ENCODE measurements at places on chromosomes 3 and 15.

DNA sequence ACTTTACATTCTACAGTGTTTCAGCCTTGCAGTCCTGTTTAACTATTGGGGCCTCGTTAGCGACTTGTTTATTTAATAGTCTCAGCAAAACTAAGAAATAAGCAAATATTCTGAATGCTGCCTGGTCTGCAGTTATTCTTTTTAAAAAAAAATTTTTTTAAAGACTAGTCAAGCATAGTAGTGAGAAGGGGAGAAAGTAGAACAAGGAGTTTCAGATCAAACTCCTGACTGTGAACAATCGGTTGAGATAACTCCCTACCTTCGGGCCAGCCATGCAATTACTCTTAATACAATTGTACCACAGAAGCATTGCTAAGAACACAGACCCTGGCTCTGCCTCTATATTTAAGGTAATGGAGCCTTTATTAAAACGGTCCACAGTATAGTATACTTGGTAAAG is 5.8 kb upstream of the DUT start:
- DNase-seq: no peak

DNA sequence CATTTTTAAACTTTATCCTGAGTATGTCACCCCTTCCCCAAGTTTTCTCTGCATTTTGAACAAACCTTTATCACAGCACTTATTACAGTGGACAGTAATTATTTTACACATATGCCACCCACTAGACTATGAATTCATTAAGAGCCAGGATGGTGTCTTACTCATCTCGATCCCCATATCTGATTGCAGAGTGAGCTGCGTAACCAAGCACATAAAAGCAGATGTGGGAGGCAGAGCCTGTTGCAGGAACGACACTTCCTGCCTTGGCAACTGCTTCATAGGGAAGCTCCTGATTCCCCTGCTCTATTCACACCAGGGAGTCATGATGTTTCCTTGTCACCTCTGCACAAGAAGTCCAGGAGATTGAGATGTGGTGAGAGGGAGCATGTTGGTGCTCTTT is 91.1 kb downstream of the MINAR1 start:
- DNase-seq: no peak

- DNase-seq: no peak
Observed at GRCh38 chr3:47410417-47410720, 29.5 kb downstream of the PTPN23 start.

DNA sequence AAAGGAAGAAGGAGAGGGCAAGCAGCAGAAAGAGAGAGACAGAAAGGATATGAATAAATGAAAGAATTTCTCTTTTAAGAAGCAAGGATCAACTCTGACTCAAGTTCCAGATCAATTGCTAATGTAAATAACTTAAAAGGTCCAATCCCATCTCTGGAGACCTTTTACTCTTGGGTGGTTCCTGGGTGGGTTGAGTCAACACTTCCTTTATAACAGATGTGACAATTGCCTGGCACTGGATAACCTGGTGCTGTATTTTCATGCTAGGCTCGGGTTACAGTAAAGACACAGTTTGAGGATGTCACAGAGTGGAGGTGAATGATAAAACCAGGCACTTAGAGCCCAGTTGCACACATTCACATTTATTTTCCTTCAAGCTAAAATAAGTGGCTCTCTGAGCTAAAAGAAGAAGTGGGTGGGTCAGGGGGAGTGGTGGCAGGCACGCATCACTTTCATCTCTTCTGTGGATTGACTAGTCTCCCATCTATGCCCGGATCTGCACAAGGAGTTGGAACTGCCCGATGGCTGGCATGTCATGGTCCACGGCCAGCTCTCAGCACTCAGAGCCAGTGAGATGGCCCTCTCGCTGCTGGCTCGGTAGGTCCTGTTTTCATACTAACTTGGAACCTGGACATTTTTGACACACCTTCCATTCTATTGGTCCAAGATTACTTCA is 465.8 kb downstream of the FOXP1 start:
- no peak for DNase-seq

- no peak for DNase-seq
Observed at GRCh38 chr15:52800828-52801747, 11.0 kb upstream of the ONECUT1 start.

DNA sequence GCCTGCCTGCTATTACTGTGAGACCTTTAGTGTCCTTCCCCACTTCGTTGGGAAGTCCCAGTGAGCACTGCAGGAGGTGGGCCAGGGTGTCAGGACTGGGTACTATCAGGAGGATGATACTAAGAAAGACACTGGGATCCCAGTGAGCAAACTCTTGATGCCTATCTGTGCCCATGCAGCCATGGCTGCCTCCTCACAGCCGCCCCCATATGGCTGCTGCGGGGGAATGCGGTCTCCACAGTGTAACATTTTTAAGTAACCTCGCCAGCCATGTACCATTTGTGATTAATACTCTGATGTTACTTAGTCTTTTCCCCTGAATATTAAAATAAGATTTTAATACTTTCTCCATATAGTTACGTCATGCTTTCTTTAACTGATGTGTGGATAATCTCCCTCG is 312.2 kb downstream of the RYR3 start:
- DNase-seq: no peak

DNA sequence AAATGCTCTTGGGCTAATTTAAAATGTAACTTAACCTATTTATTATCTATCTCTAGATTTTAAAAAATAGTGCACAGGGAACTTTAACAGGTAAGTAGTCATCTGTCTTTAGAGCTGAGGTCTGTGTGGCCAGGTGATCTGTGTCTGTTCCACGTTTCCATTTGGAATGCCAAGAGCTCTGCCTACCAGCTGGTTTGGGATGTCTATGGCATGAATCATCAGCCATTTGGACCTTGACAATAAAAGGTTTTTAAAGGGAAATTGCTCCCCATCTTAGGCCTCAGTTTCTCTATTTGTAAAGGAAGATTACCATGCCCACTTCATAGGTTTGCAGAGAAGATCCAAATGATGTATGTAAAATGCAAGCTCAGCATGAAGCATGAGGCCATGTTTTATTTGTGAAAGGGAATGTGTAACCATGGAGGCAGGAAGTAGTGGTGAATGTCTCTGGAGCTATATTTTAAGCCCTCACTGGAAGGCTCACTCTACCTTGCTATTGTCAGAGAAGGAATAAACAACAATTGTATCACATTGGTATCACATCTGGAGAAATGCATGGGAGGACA is 548.1 kb upstream of the LMCD1 start:
- no peak for DNase-seq

GRCh38 chr15:89888214-89888804 is 5.5 kb downstream of the AP3S2 start:
- DNase-seq: no peak

- no peak for DNase-seq
Observed at GRCh38 chr3:175270866-175271265, 411.7 kb downstream of the NAALADL2 start.

GRCh38 chr3:161208931-161209330 is 12.2 kb upstream of the NMD3 start:
- no peak for DNase-seq

DNA sequence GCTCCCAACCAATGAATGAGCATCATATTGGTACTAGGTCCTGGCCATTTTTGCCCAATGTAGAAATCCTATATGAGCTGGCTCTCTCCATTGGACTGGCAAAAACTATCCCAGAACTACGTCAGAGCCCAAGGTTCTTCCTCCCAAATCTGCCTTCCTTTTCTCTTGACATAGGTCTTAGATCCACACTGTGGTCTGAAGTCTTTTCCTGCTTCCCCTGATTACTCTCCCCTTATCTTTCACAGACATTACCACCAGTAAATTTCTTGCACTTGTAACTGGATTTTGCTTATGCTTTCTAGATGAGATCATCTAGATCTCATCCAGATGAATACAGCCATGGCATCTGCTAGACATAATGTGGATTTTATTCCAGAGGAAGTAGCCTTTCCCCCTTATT is 141.2 kb upstream of the GADL1 start:
- no peak for DNase-seq

- DNase-seq: no peak
Observed at GRCh38 chr15:31304751-31305365, 21.8 kb upstream of the KLF13 start.

- DNase-seq: no peak
Observed at GRCh38 chr3:191378142-191378812, 48.0 kb upstream of the UTS2B start.

- DNase-seq: no peak
Observed at GRCh38 chr3:138407236-138407907, 27.0 kb upstream of the ESYT3 start.

GRCh38 chr3:128353991-128354687 is 112.6 kb downstream of the DNAJB8 start:
- no peak for DNase-seq

DNA sequence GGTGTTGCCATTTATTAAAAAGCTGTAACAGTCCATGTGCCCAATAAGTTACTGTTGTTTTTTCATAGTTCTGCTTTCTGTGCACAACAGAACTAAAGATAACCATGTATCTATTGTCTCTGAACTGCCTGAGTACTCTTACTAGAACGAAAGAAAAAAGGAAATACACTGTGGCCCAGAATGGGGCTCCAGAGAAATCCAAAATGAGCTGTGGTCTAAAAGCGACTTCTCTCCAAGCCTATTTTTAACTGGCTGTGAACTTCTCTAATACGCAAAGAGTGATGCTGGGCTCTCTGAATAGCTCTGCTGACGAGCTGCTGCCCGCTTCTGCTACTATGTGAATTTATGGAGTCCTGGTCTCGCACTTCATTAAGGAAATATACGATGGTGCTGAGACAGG is 56.2 kb upstream of the LPP start:
- no peak for DNase-seq

DNA sequence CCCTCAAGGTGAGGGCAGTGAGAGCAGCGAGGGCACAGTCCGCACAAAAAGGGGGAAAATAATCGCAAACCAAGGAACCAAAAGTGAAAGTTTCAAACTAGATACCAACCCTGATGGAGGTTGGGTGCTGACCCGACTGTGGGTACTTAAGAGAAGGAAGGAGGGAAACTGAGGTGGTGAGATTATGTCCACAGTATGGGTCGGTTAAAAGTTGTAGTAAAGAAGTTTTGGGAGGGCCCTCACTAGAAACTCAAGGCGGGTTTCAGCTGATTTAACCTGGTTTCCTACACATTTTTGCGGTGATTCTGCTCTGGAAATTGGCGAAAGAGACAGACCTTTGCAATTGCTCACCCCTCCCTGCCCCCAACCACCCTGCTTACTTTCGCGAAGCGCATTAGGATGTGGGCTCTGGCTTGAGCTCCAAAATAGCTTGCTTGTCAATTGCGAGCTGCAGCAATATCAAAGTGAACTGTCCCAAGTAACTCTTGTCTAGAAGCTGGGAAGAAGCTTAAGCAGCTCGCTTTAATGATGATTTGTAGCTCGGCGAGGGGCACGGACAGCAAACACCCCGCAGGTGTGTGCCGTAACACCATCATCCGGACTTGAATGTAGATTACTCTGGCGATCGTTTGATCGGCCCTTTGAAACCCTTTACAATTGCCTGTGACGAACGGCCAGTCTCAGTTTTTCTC is 15.8 kb downstream of the SOX2 start:
- DNase-seq: no peak

- no peak for DNase-seq
Observed at GRCh38 chr3:72223116-72223515, 438.2 kb upstream of the PROK2 start.

DNA sequence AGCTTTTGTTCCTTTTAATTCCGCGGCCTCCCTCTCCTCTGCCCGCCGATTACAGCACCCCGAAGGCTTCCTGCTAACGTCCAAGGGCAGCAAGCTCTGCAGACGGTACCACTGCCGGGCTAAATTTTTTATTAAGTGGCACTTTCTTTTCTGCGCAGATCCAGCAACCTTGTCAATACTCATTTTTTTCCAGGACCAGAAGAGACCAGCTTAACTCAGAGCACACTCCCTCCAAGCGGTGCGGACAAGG is 542 bp upstream of the MEIS2 start:
- DNase-seq: no peak

DNA sequence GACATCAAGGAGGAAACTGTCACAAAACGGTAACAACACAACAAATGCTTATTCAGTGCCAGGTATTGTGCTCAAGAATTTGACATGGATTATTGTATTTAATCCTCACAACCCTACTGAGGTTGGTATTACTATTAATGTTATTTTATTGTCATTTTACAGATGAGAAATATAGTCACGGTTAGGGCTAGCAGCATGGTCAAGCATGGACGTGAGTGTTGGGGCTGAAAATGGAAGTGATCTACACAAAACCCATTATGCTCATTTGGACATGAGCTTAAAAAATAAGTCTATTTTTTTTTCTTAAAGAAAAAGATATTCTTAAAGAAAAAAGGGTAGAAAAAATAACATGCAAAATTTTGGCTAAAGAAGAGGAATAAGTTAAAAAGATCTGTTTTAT is 141.3 kb upstream of the SOX2 start:
- DNase-seq: no peak

- no peak for DNase-seq
Observed at GRCh38 chr3:189771842-189772450, 140.8 kb downstream of the TP63 start.

- DNase-seq: no peak
Observed at GRCh38 chr3:150146991-150147761, 176.5 kb upstream of the PFN2 start.

- DNase-seq: no peak
Observed at GRCh38 chr15:65666257-65666656, 44.5 kb downstream of the SLC24A1 start.

DNA sequence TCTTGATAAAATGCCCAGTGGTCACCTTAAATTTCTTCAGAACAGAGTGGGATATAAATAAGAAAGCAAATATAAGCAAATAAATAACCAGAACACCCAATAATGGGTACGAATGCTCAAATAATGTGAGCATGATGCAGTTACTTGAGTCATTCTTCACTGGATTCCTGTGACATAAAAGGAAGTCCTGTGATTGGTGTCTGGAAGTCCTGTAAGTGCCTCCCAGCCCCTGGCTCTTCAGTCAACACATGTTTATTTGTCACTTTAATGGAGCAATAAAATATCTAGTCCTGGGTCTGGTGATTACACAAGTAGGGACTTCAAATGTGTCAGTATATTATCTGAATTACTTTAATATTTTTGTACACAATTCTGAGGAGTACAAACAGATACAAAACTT is 30.4 kb downstream of the TMEM212 start:
- no peak for DNase-seq

- no peak for DNase-seq
Observed at GRCh38 chr3:197331131-197331530, 32.7 kb upstream of the DLG1 start.

DNA sequence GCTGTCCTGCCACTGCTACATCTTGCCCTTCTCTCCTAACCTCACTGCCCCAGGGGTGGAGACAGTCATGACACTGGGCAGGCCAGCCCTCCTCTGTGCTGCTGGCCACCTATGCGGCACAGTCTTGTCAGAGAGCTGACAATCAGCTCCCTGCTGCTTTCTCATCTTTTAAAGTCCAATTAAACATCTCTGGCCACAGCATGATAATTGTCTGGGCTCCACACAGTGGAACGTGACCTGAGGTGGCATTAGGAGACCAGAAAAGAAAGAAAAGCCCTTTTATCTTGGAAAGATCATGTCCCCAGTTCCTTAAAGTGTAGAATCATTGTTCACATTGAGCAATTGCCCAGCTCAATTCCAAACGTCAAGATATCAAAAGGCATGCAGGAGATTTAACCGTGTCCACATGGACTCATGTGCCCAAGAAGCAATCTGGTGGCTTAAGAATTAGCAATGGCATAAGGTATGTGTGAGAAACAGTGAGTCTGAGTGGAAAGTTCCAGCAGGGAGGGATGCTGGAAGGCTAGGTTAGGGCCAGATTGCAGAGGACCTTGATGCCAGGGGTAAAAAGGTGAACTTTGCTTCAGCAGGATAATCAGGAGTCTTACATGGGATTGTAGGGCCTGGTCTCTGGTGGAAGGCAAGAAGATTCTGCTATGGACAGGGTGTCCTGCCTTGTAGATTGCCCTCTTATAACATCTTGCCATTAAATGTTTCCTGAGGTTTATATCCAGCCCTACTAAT is 15.3 kb upstream of the CACNA1D start:
- no peak for DNase-seq

Data from stimulated activated CD8-positive, alpha-beta memory T cell treated with anti-CD3 and anti-CD28 coated beads, Interleukin-7, amount 100 ng/mL, for 1 hour (primary cell).